ENCODE measurements at places on chromosomes 5 and 9. TPM values are rescaled to one million over a fixed set of nuclear protein-coding genes. Genes with fewer than 3 reads are reported as not detected.

C5orf34 gene
- 7.2 TPM for polyA plus RNA-seq

C5orf22 gene
- 32.2 TPM for polyA plus RNA-seq

FOXD1 gene
- 7.9 TPM for polyA plus RNA-seq

DDX4 gene
- not detected for polyA plus RNA-seq

PCDHA12 gene
- 0.14 TPM for polyA plus RNA-seq

AQP3 gene
- polyA plus RNA-seq, result 45.5 TPM

BTNL3 gene
- polyA plus RNA-seq, result not detected

ANGPTL2 gene
- polyA plus RNA-seq, result 12.9 TPM

RHOBTB3 gene
- 68.0 TPM for polyA plus RNA-seq

CYLC2 gene
- not detected for polyA plus RNA-seq

- no peak for DNase-seq
Measured at GRCh38 chr9:69377981-69378380, 53.0 kb downstream of the ENTREP1 start.

DNA sequence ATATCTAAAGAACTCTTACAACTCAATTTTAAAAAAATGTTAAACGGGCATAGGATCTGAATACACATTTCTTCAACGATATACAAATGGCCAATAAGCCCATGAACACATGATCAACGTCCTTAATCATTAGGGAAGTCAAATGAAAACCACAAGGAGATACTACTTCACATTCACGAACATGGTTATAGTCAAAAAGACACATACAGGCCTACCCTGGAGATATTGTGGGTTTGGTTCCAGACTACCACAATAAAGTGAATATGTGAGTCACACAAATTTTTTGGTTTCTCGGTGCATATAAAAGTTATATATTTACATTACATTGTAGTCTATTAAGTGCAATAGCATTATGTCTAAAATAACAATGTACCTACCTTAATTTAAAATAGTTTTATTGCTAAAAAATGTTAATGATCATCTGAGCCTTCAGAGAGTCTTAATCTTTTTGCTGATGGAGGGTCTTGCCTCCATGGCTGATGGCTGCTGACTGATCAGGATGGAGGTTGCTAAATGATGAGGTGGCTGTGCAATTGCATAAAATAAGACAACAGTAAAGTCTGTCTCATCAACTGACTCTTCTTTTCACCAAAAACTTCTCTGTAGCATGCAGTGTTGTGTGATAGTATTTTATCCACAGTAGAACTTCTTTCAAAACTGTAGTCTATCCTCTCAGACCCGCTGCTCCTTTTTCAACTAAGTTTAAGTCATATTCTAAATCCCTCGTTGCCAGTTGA is 15.1 kb downstream of the AK3 start:
- DNase-seq, result no peak

- DNase-seq, result no peak
Measured at GRCh38 chr9:83430681-83431080, 107.5 kb downstream of the FRMD3 start.

DNA sequence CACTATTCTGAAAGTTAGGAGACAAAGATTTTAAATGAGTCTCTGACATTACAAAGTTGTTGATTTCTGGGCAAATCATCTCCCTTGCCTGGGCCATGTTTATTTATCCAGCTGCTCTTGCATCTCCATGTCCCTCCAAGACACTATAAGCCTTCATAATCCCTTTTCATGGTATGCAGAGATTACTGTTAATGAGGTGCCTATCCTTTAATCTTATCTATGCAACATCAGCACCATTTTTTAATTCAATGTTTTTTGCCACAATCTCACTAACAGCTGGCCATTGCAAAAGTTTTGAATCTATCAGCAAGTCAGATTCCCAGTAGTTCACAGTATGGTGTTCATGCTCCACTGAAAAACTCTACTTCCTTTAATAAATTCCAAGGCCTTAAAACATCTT is 108.5 kb upstream of the PTPRD start:
- no peak for DNase-seq

DNA sequence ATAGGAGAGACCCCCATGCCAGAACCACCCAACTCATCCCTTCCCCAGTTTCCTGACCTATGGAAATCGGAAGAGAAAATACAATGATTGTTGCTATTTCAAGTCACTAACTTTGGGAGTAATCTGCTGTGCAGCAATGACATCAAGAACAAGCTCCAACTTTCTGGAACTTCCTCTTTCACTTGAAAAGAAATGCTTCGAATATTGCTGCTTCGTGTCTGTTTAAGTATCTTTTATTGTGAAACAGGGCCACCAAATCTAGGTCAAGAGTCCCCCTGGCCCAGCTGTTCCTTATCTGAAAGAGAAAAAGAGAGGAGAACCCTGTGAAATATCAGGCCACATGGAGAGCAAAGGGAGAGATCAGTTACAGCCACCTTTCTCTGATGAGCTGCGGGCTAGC is 59.4 kb upstream of the DNAH5 start:
- no peak for DNase-seq

GRCh38 chr5:1374030-1374678 is 29.3 kb upstream of the CLPTM1L start:
- no peak for DNase-seq

DNA sequence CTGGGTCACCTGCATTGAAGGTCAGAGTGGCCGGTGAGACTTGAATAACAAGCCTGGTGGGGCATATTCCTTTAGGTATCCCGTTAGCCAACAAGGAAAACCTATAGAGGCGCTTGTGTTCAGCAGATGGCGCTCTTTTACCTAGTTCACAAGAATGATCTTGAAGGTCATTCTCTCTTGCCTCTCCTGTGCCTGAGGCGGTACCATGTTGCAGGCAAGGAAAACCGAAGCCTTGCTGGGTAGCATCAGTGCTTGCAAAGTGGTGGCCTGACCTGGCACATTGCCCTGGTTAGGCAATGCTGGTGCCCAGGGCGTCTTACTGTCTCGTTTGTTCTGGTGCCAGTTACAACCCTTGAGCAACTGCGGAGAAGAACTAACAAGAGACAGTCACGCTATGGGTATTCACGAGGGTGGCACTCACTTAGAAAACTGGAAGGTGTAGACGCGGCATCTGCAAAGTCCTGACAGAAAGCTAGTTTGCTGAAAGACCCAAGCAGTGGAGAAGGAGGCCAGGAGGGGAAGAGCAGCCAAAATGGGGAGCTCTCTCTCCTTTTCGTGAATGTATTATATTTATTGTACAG is 56.7 kb downstream of the AOPEP start:
- peak; percentile 69 for DNase-seq

DNA sequence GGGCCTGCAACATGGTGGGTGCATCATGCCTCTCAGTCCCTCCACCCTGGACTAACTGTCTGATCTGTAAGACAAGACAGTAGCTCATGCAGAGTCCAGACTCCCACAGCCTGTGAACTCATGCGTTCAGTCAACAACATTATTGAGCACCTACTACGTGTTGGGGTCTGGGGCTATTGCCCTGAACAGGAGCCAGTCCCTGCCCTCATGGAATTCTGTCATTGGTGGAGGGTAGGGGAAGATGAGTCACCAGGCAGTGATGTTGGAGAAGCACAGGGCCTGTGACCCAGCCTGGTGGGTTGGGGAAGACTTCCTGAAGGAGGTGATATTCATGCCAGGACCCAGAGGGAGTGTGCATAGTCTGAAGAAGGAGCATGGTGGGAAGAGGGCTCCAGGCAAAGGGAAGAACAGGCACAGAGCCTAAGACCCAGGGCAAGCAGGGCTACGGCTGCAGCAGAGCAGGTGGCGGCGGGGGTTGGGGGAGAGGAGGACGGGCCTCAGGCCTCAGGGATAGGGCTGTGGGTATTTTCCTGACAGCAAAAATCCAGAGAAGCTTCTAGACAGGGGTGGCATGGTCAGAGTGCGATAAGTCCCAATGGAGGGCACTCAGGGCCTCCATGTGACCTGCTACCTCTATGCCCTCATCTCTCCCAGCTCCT is 26.7 kb upstream of the PSD2 start:
- no peak for DNase-seq

- DNase-seq, result no peak
Measured at GRCh38 chr5:72170101-72170500, 62.8 kb downstream of the MAP1B start.

- DNase-seq, result no peak
Measured at GRCh38 chr9:135416664-135417290, 62.8 kb upstream of the PPP1R26 start.

GRCh38 chr5:61330845-61331406 is 1.1 kb upstream of the ZSWIM6 start:
- DNase-seq, result no peak

DNA sequence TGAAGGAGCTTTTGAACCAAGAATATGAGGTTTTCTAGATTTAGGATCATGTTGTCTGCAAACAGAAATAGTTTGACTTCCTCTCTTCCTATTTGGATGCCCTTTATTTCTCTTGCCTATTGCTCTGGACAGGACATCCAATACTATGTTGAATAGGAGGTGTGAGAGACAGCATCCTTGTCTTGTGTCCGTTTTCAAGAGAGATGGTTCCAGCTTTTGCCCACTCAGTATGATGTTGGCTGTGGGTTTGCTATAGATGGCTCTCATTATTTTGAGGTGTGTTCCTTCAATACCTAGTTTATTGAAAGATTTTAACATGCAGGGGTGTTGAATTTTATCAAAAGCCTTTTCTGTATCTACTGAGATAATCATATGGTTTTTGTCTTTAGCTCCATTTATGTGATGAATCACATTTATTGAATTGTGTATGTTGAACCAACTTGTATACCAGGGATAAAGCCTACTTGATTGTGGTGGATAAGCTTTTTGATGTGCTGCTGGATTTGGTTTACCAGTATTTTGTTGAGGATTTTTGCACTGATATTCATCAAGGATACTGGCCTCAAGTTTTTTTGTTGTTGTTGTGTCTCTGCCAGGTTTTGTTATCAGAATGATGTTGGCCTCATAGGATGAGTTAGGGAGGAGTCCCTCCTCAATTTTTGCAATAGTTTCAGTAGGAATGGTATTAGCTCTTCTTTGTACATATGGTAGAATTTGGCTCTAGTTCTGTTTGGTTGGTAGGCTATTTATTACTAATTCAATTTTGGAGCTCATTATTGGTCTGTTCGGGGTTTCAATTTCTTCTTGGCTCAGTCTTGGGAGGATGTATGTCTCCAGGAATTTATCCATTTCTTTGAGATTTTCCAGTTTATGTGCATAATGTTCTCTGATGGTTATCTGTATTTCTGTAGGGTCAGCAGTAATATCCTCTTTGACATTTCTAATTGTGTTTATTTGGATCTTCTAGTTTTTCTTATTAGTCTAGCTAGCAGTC is 41.2 kb upstream of the IFNE start:
- no peak for DNase-seq

GRCh38 chr5:160071516-160071915 is 47.7 kb downstream of the PWWP2A start:
- DNase-seq, result no peak
